LHCN-M2 (cell line): ENCODE measurements at places on chromosomes 13 and 19. TPM values are rescaled to one million over a fixed set of nuclear protein-coding genes. Genes with fewer than 3 reads are reported as not detected.

The MEDAG gene
- 11.1 and 11.9 TPM in 2 replicates for total RNA-seq

The PDX1 gene
- total RNA-seq = not detected in 2 replicates

The ZNF225 gene
- total RNA-seq = 3.6 and 3.7 TPM in 2 replicates

The SLC10A2 gene
- total RNA-seq = not detected in 2 replicates

The PEAK3 gene
- 0.19 and 0.63 TPM in 2 replicates for total RNA-seq

The TMEM59L gene
- total RNA-seq = 0.11 and 0.26 TPM in 2 replicates

The GDF15 gene
- 109 and 147 TPM in 2 replicates for total RNA-seq

DNA sequence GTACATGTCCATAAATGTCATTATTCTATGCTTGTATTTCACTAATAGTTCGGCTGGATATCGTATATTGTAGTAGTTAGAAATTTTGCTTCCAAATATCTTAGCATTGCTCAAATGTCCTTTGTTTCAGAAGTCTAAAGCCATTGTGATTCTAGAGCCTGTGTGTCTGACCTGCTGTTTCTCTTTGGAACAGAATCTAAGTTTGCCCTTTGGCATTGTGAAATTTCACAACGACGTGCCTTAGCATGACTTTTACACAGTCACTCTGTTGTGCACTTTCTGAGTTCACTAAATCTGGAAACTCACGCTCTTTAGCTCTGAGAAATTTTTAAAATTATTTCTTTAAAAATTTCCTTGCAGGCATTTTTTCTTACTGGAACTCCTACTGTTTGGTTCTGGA, 152.2 kb downstream of the TBC1D4 start:
- no peak for DNase-seq

GRCh38 chr19:48724796-48725753, 5.5 kb upstream of the MAMSTR start:
- peak; percentile 95 for DNase-seq

- no peak for DNase-seq
Measured at GRCh38 chr13:49053906-49054305, 78.2 kb downstream of the FNDC3A start.

GRCh38 chr19:13882419-13882795, 5.5 kb downstream of the NANOS3 start:
- no peak for DNase-seq

GRCh38 chr13:95091755-95092154, 209.5 kb downstream of the ABCC4 start:
- DNase-seq = no peak

DNA sequence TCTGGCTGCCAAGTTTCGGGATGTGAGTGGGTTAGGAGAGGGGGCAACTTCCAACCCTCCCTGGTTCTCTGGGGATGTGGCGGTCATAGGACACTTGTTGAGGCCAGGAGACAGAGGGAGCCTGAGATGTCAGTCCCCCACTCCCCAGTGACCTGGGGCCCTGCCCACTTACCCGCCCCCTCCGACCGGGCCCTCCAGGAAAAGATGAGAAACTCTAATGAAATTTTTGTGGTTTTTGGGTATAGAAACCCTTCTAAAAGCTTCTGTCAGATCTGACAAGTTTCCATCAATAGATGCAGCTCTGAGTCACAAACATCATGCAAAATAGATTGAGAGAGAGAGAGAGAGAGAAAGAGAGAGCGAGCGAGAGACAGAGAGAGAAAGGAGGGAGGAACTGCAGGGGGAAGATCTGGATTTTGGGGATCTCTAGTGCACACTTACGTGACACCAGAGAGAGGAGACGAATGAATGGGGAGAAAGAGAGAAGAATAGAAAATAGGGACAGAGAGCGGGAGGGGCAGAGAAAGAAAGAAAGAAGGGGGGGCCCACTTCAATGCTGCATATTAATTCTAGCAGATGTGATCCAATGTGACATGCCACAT, 94.0 kb downstream of the PTPRS start:
- no peak for DNase-seq

- no peak for DNase-seq
Measured at GRCh38 chr19:2079865-2080301, 16.2 kb downstream of the MOB3A start.

- no peak for DNase-seq
Measured at GRCh38 chr19:4705413-4706131, 18.1 kb downstream of the DPP9 start.

DNA sequence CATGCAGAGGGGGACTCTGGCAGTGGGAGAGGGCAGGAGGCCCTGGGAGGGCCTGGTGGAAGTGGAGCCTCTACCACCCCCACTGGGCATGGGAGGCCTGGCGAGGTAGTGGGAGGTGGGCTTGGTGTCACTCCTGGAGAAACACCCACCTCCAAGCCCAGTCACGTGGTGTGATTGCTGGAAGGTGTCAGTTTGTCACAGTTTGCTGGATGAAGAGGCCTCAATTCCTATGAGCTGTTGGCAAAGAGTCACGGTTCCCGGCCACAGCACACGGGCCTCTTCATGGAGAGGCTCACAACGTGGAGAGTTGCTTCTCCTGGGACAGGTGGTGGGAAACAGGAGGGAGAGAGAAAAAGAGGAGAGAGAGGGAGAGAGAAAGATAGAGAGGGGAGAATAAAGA, 684.1 kb upstream of the ARGLU1 start:
- no peak for DNase-seq

DNA sequence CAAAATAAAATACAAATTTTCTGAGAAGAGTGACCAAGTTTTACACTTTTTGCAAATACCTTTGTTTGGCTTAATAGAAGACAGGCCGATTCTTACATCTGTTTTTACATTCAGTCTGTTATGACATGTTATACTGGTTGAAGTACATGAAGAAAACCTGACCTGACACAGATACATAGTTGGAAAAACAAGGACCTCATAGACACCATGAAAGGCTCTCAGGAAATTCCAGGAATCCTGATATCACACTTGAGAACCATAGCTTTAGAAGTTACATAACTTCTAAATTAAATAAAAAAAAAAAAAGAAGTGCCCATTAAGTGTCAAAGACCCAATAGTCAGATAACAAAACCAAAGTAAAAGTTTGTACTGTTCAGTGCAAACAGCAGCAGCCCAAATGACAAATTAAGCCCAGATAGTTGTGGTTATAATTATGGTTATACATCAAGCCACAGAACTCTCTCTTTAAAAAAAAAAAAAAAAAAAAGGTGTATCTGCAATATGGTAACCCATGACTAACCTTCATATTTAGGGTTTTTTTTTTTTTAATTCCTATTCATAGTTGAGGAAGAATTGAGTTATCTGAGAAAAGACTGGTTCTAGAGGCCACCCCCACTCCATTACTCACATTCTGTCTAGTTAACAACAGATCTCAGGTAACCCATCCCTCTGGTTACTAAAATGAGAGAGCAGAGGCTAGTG, 19.8 kb downstream of the RBM26 start:
- peak; percentile 20 for DNase-seq

GRCh38 chr13:93235258-93236015, 8.8 kb downstream of the GPC6 start:
- DNase-seq = peak; percentile 40

DNA sequence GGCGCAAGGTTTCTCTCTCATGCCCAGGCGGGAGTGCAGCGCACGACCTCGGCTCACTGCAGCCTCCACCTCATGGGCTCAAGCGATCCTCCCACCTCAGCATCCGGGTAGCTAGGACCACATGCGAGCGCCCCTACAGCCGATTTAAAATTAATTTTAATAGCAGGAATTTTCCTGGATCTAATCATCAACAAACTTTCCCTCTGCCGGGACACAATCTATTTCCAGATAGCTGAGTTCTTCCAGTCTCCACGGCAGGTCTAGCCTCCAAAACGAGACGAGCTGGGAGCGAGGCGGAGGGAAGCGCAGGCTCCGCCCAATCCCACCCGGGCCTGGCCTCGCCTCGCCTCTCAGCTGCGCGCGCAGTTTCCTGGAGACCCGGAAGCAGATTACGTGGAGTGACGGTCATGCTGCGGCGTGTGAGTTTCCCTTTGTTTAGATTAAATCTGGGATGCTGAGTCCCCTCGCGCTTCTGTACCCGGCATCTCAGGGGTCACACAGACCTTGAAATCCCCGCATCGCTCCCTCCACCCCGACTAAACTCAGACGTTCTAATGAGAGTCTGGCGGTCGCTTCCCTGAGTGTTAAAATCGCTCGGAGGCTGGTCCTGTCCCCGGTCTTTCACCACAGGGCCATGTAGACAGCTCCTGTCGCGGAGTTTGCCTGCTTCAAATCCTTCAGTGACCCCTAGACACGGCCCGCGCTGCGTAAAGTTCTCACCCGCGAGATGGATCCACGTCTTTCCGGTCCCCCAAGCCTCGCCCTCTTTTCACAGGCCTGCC, at the start of gene ZNF880:
TSS of gene ZNF880 (plus strand) at position 365 of the 782 bp plus-strand sequence. CDS start at position 408, 43 bp downstream.
- DNase-seq = peak; percentile 86

DNA sequence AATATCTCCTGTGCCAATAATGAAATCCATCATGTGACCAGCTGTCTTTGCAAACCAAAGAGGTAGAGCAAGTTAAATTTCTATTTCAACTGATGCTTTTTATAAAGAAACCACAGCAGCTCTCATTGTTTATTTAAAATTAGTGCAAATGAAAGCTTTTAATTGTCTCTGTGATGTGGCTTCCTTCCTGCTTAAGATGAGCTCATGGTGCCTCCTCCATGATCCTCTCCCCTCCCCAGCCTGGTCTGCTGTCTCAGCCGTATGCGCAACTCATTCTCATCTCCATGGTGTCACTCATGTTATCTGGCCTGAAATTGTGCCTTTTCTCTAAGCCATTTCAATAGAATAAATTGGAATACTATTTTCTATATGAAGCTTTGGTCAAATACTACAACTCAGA, 270.6 kb downstream of the FGF14 start:
- no peak for DNase-seq
